Stimulated activated CD8-positive, alpha-beta memory T cell treated with anti-CD3 and anti-CD28 coated beads, Interleukin-15, amount 100 ng/mL, for 1 hour (primary cell): ENCODE measurements at places on chromosomes 7 and 10.

DNA sequence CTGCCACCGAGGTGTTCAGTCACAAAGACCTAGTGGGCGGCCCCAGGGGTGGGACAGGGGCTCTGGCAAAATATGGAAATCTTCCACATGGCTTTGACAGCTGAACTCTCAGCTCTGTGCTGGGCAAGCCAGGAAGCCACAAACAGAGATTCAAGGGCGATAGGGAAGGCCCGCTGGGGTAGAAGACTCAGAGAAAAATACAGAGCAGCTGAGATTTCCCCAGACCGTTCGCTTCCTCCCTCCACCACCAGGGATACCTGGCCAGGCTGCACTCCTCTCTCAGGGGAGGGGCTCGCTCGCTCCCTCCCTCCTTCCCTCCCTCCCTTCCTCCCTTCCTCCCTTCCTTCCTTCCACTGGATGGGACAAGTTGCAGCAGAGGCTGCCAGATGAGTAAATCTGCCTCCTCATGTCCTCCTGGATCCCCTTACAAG is 260.5 kb downstream of the PRPF18 start:
- no peak for DNase-seq

DNA sequence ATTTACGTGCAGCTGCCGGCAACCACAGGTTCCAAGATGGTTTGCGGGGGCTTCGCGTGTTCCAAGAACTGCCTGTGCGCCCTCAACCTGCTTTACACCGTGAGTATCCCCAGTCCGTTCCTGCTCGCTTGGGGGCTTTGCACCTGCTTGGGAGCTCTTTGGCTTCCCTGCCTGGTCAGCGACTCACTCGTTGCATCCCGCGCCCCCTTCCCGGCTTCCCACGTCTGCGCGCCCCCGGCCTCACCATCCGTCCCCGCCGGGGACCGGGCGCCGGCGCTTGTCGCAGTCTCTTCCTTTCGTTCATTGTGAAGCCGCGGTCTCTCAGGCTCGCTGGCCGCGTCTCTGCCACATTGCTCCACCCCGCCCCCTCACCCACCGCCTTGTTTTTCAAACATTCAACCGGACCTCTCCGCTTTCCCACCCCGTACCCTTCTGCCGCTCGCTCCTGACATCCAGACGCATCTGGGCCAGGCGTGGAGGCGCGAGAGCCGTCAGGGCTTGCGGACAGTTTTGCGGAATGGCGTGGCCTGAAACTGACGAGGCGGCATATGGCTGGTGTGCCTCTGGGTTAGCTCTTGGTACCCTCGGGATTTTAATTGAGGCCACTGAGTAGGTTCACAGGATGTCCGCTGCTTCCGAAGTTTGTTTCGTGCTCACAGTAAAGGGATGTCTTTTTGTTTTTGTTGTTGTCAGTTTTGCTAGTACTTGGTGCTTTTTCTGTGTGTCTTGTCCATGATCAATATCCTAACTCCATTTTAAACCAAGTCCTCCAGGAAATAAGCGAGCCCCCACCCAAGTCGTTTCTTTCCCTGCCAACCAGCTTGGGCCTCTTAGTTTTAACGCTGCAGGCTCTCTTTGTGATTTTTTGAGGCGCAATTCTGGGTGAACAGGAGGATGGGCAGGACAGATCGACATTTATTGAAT is 639 bp downstream of the TSPAN13 start:
- no peak for DNase-seq

- no peak for DNase-seq
Observed at GRCh38 chr10:83943920-83944319, 195.4 kb upstream of the GHITM start.

DNA sequence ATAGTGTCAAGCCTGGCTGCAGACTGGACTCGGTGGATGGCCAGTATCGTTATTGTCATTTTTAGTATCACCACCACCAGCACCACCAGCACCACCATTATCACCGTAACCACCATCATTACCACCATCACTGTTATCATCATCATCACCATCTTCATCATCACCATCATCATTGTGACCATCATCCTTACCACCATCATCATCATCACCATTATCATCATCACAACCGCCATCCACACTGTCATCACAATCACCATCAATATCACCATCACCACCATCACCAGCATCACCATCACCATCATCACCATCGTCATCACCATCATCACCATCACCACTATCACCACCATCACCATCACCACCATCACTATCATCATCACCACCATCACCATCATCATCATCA is 65.6 kb downstream of the FOXL3 start:
- DNase-seq, result no peak

GRCh38 chr7:148124477-148124876 is 466.1 kb upstream of the C7orf33 start:
- no peak for DNase-seq

DNA sequence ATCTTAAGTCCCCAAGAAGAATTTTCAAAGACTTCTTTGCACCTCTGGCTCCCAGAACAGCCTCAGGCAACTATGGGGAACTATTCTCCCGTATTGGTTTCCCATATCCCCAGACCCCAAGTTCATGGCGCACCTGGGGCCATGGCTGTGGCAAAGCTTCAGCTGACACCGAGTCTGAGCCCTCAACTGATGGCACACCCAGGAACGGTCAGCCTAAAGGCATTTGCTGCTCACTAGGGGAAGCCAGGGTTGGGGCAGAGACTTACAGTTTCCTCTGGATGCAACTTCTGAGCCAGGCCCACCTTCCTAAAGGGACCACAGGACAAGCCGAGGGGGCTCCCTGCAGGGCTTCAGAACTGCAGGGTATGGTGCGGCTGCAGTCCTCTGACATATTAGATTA is 13.7 kb upstream of the CPA1 start:
- DNase-seq, result no peak

- no peak for DNase-seq
Observed at GRCh38 chr10:68871105-68871711, 29.9 kb upstream of the DDX50 start.

DNA sequence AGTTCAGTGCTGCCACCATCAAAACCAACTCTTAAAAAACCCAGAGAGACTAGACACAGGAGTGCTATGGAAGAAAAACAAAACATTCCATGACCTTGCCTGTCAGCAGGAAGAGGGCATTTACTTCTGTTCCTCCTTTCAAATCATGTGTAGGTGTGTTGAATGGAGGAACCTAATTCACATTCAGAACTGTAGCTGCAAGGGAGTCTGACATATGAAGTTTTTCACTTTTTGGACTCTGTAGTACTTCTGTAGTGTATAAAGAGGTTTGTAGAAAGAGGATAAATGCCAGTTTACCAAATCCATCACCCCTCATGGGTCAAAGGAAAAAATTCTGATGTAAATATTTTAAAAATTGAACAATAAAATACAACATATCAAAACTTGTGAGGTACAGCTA is 51.1 kb upstream of the SYPL1 start:
- DNase-seq, result no peak

GRCh38 chr7:39746103-39746819 is 122.9 kb downstream of the RALA start:
- DNase-seq, result peak; percentile 42

DNA sequence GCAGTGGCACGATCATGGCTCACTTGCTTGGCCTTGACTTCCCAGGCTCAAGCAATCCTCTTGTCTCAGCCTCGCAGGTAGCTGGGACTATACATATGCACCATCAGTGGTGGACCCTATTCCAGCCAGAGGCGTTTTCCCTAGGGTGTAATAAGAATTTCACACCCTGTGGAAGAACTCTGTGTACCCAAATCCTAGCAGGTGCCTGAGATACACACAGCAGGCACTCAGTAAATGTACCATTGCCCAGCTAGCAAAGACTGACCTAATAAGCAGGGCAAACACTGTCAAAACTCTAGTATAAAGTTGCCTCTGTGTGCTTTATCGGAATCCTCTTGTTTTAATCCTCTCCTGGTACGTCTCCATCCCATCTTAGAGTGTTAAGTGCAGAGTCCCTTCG is 33.7 kb upstream of the BHLHA15 start:
- no peak for DNase-seq

- DNase-seq, result no peak
Observed at GRCh38 chr10:131955591-131956340, 26.0 kb downstream of the BNIP3 start.

- DNase-seq, result no peak
Observed at GRCh38 chr10:99775850-99776249, 6.6 kb upstream of the ABCC2 start.

- DNase-seq, result no peak
Observed at GRCh38 chr7:99079104-99079503, 64.8 kb downstream of the SMURF1 start.

DNA sequence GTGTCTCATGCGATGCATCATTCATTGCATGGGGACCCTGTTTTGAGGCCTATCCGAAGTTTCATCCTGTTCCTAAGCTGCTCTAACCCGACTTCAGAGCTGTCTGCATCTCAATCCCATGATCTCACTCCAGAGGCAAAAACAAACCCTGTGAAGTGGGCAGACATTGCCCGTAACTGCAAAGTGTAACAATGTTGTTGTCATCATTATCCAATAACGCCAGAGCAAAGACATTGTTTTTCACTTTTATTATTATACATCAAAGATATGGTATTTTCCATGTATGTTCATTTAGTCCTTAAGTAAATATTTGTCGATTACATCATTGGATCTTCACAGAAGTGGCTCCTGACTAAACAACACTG is 246.7 kb downstream of the KLF6 start:
- DNase-seq, result no peak

DNA sequence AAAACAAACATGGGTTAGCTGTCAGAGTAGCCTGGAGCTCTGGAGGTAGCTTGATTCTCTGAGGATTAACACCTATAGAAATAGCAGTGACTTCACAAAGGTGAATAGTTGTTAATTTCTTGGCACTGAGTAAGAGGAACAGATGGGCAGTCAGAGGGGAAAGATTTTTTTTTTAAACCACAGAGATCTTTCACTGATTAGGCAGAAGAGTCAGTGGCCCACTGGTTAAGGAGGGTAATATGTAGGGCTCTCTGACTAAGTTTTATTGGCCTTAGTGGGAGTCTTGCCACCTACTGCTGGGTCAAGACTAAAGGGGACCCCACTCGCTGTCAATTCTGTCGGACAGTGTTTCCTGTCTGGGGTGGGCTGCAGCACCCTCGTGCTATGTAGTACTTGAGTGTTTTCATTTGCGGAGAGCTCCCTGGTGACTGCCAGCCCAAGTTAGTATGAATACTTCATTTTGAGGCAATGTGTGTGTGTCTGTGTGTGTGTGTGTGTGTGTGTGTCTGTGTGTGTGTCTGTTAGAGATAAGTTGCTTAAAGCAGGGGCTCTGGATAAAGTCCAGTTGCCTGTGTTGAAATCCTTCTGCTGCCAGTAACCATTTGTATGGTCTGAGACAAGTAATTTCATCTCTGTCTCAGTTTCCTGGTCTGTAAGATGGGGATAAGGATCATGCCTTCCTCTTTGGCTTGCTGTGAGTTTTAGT is 145.2 kb downstream of the ARID5B start:
- no peak for DNase-seq

- DNase-seq, result no peak
Observed at GRCh38 chr7:84981055-84981976, 205.5 kb downstream of the SEMA3D start.

DNA sequence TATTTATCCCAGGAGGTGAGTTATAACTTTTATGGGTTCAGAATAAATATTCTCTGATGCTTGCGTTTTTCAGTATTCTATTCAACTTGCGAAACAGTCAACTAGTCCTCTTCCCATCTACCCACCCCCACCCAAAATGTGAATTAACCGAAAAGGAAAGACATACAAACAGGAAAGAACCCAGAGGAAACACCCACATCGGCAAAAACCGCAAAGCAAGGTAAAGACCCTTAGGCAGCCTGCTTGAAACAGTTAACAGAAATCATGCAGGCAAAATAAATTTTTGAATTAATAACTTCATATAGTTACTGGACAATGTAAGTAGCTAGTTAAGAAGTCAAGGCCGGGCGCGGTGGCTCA is 5.4 kb downstream of the ZC3HAV1 start:
- no peak for DNase-seq

DNA sequence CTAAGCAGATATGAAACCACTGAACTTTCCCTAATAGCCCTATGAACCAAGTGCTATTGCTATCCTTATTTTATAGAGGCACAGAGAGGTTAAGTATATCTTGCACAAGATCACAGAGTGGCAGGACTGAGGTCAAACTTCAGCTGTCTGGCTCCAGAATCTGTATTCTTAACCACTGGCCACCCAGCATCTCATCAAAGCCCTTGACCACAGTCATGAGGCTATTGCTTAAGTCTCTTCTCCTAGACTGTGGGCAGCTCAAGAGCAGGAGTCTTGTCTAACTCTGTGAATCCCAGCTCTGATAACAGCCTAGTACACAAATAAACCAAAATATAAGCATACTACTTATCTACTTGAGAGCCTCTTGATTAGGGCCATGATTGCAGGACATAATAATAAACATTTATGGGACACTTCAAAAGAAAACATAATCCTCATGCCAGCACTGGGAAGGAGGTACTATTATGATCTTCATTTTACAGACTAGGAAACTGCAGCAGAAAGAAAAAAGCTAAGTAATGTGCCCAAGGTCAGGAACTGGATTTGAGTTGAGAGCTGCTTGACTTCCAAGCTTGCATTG is 22.4 kb upstream of the SMC3 start:
- DNase-seq, result no peak

GRCh38 chr7:47391726-47392125 is 190.2 kb downstream of the TNS3 start:
- no peak for DNase-seq

DNA sequence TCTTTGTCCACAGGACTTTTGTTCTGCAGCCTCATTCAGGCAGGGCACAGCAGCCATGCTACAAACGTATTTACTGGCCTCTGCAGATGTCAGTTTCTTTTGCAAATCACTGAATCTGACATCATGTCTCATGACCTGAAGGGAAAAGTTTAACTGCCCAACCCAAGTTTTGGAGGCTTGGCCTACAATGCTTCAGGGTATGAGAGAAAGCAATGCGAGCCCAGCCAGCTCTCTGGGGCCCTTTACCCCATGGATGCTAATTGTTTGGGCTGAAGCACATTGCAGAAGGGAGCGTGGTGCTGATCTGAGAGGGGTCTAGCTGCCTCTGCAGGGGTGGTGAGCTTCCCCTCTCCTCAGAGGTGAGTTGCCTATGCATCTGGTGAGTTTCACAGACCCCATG is 179.9 kb upstream of the CXCL12 start:
- no peak for DNase-seq

- peak; percentile 86 for DNase-seq
Observed at GRCh38 chr10:72297281-72297804, 23.6 kb downstream of the DDIT4 start.
